ENCODE measurements at places on chromosomes 6 and 20. TPM values are rescaled to one million over a fixed set of nuclear protein-coding genes. Genes with fewer than 3 reads are reported as not detected.

The BMP2 gene
- total RNA-seq = 9.2 TPM

The SMLR1 gene
- total RNA-seq = not detected

The ELOVL2 gene
- total RNA-seq = 1.6 TPM

The BACH2 gene
- total RNA-seq = 34.1 TPM

The ZC2HC1B gene
- total RNA-seq = 0.29 TPM

The TRDN gene
- 0.20 TPM for total RNA-seq

The KCNK17 gene
- total RNA-seq = not detected

The TBXT gene
- not detected for total RNA-seq

GRCh38 chr6:39169448-39170344 lies 54.7 kb upstream of the SAYSD1 start:
- no peak for DNase-seq
- H3K36me3 ChIP-seq = no peaks in the 10 kb centered on the region
- no peak overlapping the region for H3K4me3 ChIP-seq
- peaks cover 25% of the 10 kb centered on the region for H3K27me3 ChIP-seq

DNA sequence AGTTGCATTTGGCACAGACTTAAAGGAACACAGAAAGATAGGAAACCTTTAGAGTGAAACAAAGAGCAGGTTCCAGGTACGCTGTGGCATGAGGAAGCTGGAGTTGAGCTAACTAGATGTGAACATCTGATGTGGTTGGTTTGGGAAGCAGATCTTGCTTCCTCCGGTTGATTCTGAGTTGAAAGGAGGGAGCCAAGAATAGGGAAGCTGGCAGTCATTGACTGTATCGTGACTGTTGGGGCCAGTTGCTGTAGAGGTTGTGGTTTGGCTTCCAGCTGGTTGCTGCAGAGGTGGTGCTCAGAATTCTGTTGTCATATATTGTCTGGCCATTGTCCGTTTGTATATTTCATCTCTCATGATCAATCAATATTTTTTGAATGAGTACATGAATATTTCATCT lies 325.9 kb downstream of the PLCB1 start:
- DNase-seq = no peak
- H3K4me1 ChIP-seq = no peaks in the 10 kb centered on the region
- H3K4me3 ChIP-seq = no peak overlapping the region
- no peaks in the 10 kb centered on the region for H3K27me3 ChIP-seq
- H3K36me3 ChIP-seq = no peaks in the 10 kb centered on the region

DNA sequence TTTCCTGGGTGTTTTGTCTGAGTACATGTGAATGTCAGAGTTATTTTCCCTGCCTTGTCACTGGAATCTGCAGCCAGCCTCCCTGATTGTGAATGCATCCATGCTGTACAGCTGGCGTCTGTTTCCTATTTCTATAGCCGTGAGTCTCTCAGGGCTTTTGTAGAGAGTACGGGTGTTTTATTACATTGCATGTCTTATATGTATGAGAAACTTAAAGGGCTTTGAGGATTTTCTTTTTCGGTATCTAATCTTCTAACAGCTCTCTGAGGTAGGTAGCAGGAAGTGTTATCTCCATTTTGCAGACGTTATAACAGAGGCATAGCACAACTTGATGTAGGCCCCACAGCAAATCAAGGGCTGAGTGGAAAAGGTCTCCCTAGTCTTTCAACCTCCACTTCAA lies 272.9 kb downstream of the PRL start:
- no peak for DNase-seq
- H3K27ac ChIP-seq = peak overlapping the region; percentile 89
- peaks cover 29% of the 10 kb centered on the region for H3K4me1 ChIP-seq
- H3K4me3 ChIP-seq = no peak overlapping the region
- H3K27me3 ChIP-seq = no peaks in the 10 kb centered on the region

DNA sequence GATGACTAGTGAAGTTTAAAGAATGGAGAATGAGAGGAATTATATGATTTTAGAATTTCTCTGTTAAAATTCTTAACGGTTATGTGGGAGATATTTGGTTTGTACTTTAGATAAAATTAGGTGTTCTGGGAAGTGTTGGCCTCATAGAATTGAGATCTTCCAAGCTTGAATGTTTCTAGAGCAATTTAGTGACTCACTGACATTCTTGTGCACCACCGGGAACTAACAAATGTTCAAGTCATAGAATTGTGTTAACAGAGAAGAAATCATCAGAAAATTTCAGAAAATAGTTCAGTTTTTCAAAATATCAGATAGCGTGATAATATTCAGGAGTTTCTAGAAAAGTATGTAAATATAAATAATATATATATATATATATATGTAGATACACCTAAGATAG lies 67.9 kb upstream of the BMP5 start:
- no peak overlapping the region for H3K27ac ChIP-seq
- no peak for DNase-seq
- H3K4me3 ChIP-seq = no peak overlapping the region
- no peaks in the 10 kb centered on the region for H3K27me3 ChIP-seq

- peaks cover 62% of the 10 kb centered on the region for H3K4me1 ChIP-seq
- H3K27me3 ChIP-seq = no peaks in the 10 kb centered on the region
- no peak overlapping the region for H3K4me3 ChIP-seq
- no peaks in the 10 kb centered on the region for H3K36me3 ChIP-seq
- DNase-seq = no peak
- no peak overlapping the region for H3K27ac ChIP-seq
These were observed 31.2 kb upstream of the POPDC3 start for GRCh38 chr6:105210932-105211531.

- H3K4me3 ChIP-seq = no peak overlapping the region
- H3K36me3 ChIP-seq = no peaks in the 10 kb centered on the region
- no peak for DNase-seq
- no peaks in the 10 kb centered on the region for H3K27me3 ChIP-seq
These were observed 117.2 kb upstream of the ESR1 start for GRCh38 chr6:151690303-151690702.

DNA sequence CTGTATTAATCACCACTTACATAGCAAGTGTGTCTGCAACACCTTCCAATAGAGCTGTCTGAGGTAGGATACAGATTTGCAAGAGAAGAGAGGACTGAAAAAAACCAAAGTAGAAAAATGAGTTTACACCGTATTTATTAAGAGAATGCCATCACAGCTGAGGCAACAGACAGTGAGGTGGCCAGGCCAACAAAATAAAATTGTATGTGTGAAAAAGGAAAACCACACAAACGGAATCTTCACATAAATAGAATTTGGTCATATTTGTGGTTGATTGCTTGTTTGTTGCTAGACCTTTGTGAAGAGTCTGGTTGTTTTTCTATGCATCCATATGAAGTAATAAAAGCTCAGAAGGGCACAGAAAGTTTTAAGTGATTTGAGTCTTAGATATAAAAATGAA lies 157.8 kb upstream of the TSHZ2 start:
- H3K27me3 ChIP-seq = peaks cover 17% of the 10 kb centered on the region
- DNase-seq = no peak
- no peak overlapping the region for H3K27ac ChIP-seq
- no peaks in the 10 kb centered on the region for H3K4me1 ChIP-seq
- H3K36me3 ChIP-seq = no peaks in the 10 kb centered on the region

DNA sequence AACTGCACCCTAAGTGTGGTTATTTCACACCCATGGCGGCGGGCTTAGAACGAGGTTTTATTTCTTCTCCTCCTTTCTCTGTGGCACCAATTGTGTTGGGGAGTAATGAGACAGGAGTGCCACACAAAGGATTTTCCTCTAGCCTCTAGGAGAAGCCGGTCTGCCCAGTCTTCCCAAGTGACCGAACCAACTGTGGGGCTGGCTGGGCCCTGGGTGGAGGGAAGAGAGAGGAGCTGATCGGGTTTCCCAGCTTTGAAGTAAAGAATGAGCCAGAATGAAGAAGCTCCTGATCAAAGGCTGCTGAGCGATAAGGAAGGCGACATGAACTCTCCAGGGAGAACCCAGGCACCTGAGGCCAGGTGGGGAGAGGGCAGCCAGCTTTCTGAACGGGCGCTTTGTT lies 616.0 kb upstream of the BTBD3 start:
- DNase-seq = no peak
- H3K27ac ChIP-seq = no peak overlapping the region
- H3K36me3 ChIP-seq = no peaks in the 10 kb centered on the region
- no peaks in the 10 kb centered on the region for H3K4me1 ChIP-seq

DNA sequence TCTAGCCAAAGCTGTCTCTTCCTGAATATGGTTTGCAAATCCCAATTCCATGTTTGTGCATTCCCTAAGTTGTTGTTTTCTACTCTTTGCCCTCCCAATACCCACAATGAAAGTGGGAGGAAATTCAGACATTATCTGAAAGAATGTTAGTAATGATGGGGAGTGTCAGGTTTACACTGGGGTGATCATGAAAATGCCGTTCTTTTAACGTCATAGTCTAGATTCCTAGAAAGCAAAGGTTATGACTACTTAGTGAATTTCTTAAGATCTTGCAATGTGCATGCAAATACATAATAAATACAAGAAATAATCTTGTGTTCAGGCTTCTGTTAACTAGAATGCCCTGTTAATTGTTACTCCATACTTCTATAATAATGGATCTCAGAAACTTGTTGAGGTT lies 101.0 kb downstream of the LCA5 start:
- H3K27ac ChIP-seq = peak overlapping the region; percentile 57
- H3K4me3 ChIP-seq = no peak overlapping the region
- peaks cover 1% of the 10 kb centered on the region for H3K36me3 ChIP-seq
- no peaks in the 10 kb centered on the region for H3K27me3 ChIP-seq
- H3K4me1 ChIP-seq = peaks cover 49% of the 10 kb centered on the region

DNA sequence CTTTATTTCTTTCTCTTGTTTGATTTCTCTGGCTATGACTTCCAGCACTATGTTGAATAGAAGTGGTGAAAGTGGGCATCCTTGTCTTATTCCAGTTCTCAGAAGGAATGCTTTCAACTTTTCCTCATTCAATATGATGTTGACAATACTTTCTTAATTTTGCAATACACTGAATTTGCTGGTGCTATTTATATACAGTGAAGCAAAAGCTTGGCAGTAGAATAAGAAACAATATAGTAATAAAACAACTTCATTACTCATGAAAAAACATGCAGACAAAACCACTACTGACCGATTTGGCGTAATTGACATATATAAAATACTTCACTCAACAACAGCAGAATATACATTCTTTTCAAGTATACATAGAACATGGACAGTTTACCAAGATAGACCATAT lies 96.4 kb downstream of the CFAP61 start:
- peaks cover 38% of the 10 kb centered on the region for H3K27me3 ChIP-seq
- H3K27ac ChIP-seq = no peak overlapping the region
- no peaks in the 10 kb centered on the region for H3K36me3 ChIP-seq
- DNase-seq = no peak

DNA sequence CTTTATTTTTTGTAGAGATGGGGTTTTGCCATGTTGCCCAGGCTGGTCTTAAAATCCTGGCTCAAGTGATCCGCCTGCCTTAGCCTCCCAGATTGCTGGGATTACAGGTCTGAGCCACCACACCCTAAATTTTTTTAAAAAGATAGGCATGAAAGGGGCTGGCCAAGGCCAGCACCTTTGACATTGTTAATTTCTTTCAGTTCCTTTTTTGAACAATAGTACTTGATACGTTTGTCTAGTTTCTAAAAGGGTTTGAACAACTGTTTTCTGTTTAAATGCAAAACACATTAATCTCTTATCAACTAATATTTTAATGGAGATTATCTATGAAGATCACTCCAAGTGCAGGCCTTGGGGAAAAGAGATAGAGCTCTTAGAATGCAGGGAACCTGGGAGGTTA lies 37.6 kb upstream of the PTPRK start:
- peaks cover 15% of the 10 kb centered on the region for H3K4me1 ChIP-seq
- H3K36me3 ChIP-seq = no peaks in the 10 kb centered on the region
- no peak overlapping the region for H3K27ac ChIP-seq
- DNase-seq = no peak
- H3K27me3 ChIP-seq = no peaks in the 10 kb centered on the region

GRCh38 chr6:21666201-21666691 lies 72.7 kb downstream of the SOX4 start:
- DNase-seq = peak; percentile 25
- H3K4me3 ChIP-seq = peak overlapping the region; percentile 85
- peaks cover 49% of the 10 kb centered on the region for H3K4me1 ChIP-seq
- H3K27ac ChIP-seq = peak overlapping the region; percentile 96
- no peaks in the 10 kb centered on the region for H3K36me3 ChIP-seq

GRCh38 chr6:167731731-167732422 lies 94.8 kb upstream of the AFDN start:
- H3K36me3 ChIP-seq = no peaks in the 10 kb centered on the region
- peak; percentile 34 for DNase-seq
- peaks cover 20% of the 10 kb centered on the region for H3K27me3 ChIP-seq
- H3K4me3 ChIP-seq = no peak overlapping the region
- no peaks in the 10 kb centered on the region for H3K4me1 ChIP-seq
- H3K27ac ChIP-seq = no peak overlapping the region

GRCh38 chr20:41900201-41900691 lies 282.1 kb upstream of the CHD6 start:
- no peak overlapping the region for H3K27ac ChIP-seq
- no peak for DNase-seq
- H3K4me3 ChIP-seq = no peak overlapping the region
- peaks cover 20% of the 10 kb centered on the region for H3K27me3 ChIP-seq
- no peaks in the 10 kb centered on the region for H3K4me1 ChIP-seq

GRCh38 chr6:168096271-168096764 lies 17.3 kb upstream of the FRMD1 start:
- no peak overlapping the region for H3K4me3 ChIP-seq
- peaks cover 4% of the 10 kb centered on the region for H3K4me1 ChIP-seq
- no peak overlapping the region for H3K27ac ChIP-seq
- H3K27me3 ChIP-seq = no peaks in the 10 kb centered on the region
- H3K36me3 ChIP-seq = no peaks in the 10 kb centered on the region
- DNase-seq = no peak

DNA sequence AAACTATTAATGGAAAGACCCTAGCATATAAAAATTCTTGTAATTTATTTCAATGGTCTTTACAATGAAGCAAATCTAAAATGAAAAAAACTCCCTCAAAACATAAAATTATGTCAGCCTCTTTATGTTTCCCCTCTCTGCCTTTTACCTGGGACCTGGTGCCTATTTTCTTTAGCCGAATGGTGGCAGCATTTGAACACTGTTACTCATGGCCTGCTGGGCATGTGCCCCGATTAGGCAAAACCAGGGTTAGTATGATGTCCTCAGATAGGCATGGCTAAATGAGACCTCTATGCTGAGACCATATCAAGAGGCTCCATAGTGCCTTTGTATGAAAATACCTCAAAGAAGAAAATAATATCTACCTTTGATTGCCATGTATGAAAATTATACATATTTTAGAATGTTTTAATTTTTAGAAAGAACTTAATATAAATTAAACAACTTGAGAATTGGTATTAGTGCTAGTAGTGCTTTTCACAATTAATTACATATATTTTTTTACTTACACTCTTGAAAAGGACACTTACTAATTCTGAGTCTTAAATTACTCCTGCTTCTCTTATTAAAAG lies 22.5 kb upstream of the C6orf58 start:
- H3K27me3 ChIP-seq = peaks cover 5% of the 10 kb centered on the region
- no peak overlapping the region for H3K4me3 ChIP-seq
- DNase-seq = no peak
- peaks cover 2% of the 10 kb centered on the region for H3K4me1 ChIP-seq
